ENCODE measurements at places on chromosomes 4 and X.
A peak's percentile ranks its signal among the peaks of the same experiment; 100 is the strongest.

GRCh38 chr4:81257816-81258215 lies 42.8 kb upstream of the PRKG2 start:
- no peak for DNase-seq

DNA sequence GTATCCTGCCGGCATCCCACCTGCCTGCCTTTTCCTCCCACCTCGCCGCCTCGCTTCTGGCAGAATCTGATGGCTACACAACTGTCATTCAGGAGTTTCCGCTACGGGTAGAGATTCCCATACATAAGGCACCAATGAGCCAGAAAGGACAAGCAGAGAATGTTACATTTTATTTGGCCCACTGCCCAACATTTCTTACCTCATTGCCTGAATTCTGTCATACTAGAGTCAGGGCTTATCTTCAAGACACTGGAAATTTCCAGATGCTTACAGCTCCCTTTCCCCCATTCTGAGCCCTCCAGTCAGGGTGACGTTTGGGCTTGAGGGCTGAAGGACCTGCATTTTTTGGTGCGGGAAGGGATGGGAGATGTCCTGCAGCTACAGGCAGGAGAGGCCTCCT lies 113.0 kb downstream of the NHS start:
- no peak for DNase-seq

DNA sequence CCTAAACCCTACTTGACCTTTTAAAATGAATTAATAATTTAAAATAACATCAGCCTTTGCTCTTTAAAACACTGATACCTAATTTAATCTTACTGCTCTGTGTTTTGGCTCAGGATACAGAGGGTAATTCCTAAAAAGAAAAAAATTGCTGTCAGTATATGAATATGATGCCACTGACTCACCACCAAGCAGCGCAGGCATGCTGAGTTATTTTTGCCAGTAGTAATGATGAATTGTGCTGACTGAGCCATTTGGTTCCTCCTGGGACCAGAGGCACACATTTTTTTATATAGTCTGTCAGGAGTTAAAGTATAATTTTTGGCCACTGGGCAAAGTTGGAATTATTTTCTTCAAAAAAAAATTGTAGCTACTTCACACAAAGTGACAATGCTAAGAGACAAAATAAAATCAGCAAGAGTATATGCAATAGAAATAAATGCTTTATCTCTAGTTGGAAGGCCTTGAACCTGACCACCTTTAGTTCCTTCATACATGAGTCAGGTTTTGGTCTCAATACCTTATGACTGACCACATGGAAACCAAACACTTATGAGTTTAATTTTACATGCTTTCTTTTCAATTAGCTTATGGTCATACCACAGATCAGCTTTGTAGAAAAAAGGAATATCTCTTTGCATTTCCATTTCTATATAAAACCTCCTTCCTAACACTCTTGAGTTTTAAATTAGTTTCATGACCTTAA lies 115.1 kb downstream of the PPP3CA start:
- DNase-seq, result peak; percentile 5

- DNase-seq, result no peak
Observed at GRCh38 chrX:11663875-11664210, 1.9 kb downstream of the ARHGAP6 start.

- no peak for DNase-seq
Observed at GRCh38 chr4:89422441-89422990, 114.9 kb upstream of the GPRIN3 start.

GRCh38 chr4:160038615-160039014 lies 935.7 kb downstream of the RAPGEF2 start:
- DNase-seq, result no peak

GRCh38 chr4:74619931-74620702 lies 174.2 kb downstream of the BTC start:
- no peak for DNase-seq

- DNase-seq, result no peak
Observed at GRCh38 chrX:105167233-105167632, 53.3 kb downstream of the TEX13A start.

GRCh38 chr4:71494539-71494938 lies 155.7 kb downstream of the SLC4A4 start:
- no peak for DNase-seq

DNA sequence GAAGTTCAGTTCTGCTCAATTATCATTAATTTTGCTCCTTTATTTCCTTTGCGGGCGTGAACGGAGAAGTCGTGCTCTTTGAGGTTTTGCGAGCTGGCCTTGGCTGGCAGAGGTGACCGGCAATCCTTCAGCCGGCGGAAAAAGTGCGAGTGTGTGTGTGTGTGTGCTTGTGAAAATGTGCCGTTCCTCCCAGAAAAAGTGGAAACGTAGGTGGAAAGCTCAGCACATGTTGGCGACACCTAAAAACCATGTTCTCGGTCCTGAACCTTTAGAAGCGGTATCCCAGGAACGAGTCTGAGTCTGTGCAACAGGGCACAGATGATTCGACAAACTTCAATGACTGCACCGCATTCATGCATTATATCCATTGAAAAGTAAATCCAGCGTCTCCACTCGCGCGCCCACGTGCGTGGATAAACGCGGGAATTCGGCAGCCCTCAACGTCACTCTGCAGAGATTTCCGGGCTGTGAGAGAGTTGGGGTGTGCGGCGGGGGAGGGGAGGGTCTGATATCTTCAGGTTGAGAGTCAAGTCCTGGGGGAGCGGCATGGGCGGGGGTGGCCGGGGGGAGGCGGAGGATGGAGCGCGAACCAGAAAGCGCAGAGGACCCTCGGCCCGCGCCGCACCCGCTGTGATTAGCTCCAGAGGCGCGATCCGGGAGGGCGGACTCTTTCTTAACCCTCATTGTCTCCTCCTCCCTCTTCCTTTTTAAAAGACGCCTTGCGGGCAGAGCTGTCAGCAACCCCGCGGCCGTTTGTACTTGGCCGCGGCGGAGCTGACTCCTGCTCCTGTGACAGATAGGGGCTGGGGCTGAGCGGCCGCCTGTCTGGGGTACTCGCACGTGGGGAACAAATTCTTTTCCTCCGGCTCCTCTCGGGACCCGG lies at the start of gene SHISA3:
SHISA3 (plus strand) TSS at position 737 of the 883 bp plus-strand sequence. CDS start 569 bp downstream, outside the sequence.
- peak; percentile 3 for DNase-seq

GRCh38 chrX:103517246-103517645 lies 2.0 kb downstream of the RAB40A start:
- DNase-seq, result no peak

DNA sequence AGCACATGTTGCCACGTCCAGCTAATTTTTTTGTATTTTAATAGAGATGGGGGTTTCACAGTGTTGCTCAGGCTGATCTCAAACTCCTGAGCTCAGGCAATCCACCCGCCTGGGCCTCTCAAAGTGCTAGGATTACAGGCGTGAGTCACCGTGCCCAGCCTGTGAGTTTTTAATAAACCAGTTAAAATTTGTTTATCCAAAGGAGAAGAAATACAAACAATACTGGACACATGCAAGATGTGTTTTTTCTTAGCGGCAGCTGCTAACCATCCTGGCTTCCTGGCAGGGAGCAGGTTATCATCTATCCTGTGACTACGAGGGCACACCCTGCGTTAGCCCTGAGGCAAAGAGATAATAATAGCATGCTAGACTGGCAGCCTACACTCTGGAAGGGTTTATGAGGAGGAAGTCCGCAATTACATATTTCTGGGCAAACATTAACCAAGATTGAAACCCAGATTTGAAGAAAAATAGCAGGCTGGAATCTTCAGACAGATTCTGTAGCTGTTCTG lies 191.4 kb downstream of the SPRY1 start:
- no peak for DNase-seq

GRCh38 chrX:16646366-16647138 lies 3.4 kb upstream of the S100G start:
- no peak for DNase-seq

DNA sequence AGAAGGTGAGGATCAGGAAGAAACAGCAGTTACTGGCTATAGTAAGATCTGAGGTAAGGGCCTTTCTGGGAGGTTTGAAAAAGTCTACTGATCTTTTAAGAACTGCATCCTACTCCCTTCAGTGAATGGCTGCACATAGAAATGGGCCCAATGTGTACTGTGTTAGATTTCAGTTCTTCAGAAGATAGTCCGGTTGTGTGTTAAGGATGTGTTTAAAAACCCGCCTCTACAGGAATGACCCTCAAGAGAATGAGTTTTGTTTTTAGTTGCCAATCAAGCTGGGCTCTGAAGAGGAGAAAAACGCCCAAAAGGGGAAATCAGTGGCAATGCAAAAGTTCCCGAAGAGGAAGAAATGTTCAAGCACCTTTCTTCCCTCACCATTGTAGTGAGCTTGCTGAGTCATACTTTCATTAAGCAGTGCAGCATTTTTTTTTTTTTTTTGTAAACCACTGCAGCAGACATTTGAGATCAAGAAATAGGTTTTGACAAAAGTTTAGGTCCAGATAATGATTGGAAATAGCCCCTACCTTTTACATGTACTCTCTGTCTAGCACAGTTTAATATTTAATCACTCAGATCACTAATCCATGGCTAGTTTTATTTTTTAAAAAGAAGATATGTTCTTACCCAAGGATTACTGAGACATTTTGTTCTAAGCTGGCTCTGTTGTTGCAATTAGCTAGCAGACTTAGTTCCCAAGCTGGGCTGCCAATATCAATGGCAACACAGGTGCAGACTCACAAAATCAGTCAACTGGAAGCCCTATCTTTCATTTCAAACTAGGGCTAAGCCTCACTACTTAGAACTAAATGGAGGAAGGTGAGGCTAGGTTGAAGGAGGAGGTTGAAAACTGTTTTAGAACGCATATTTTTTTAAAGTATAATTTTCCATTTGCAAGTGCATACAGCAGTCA lies 7.0 kb upstream of the TRPC5OS start:
- no peak for DNase-seq

- no peak for DNase-seq
Observed at GRCh38 chr4:2337131-2337723, 75.3 kb upstream of the MXD4 start.

Measured in CD4-positive, alpha-beta T cell treated with Interleukin-6 for 4 hours (primary cell).